CD8-positive, alpha-beta memory T cell (primary cell): ENCODE measurements at places on chromosomes 2 and 18. TPM values are rescaled to one million over a fixed set of nuclear protein-coding genes. Genes with fewer than 3 reads are reported as not detected.

Gene MOGAT1
- total RNA-seq, result not detected

Gene CPO
- total RNA-seq, result not detected

DNA sequence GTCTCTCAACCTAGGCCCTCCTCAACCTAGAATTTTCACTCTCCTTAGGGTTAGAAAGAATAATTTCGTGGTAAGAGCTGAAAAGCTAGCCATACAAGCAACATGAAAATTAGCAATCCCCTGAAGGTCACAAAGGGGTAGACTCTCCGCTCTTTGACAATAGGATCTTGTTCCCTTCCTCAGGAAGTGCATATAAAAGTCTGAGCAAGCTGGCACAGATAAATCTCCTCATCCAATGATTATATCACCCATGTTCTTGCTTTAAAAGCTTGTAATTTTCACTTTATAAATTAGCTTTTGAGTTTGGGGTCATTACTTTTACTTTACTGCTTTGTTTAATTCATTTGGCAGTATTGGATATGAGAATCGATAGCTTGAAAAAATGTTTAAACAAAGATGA, 852.3 kb upstream of the CRIM1 start:
- H3K27ac ChIP-seq, result no peak overlapping the region
- no peak for DNase-seq
- no peaks in the 10 kb centered on the region for H3K4me1 ChIP-seq
- H3K36me3 ChIP-seq, result no peaks in the 10 kb centered on the region
- H3K27me3 ChIP-seq, result no peaks in the 10 kb centered on the region
- no peak overlapping the region for H3K4me3 ChIP-seq

- H3K27me3 ChIP-seq, result no peaks in the 10 kb centered on the region
- no peak overlapping the region for H3K4me3 ChIP-seq
- H3K27ac ChIP-seq, result no peak overlapping the region
These were observed 98.2 kb upstream of the SMAD2 start for GRCh38 chr18:48028696-48029095.

DNA sequence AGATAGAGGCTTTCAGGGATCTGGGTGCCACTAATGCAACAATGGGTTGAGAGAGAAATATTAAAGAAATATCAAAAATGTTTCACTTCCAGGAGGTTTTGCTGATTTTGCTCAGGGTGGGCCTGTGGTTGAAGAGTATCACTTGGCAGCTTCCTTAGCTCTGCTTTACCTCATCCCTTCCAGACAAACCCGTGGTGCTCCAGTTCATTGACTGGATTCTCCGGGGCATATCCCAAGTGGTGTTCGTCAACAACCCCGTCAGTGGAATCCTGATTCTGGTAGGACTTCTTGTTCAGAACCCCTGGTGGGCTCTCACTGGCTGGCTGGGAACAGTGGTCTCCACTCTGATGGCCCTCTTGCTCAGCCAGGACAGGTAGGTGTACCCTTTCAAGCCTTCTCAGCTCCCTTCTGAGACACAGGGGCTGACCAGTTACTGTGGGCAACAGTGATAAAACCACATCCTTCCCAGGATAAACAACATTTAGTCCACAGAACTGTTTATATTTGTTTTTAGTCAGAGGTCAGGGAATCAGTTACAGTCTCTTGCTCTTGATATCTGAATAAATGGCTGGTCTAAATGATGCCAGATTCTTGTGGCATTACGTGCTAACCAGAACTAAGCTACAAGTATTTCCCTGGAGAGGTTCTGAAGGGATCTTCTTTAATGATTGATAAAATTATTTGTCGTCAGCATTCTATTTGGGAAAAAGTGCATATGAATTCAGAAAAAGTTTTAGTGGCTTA, 7.0 kb downstream of the SLC14A1 start:
- no peak for DNase-seq
- H3K27me3 ChIP-seq, result no peaks in the 10 kb centered on the region
- no peak overlapping the region for H3K4me3 ChIP-seq
- no peak overlapping the region for H3K27ac ChIP-seq

Gene MAP3K19
- total RNA-seq, result not detected

DNA sequence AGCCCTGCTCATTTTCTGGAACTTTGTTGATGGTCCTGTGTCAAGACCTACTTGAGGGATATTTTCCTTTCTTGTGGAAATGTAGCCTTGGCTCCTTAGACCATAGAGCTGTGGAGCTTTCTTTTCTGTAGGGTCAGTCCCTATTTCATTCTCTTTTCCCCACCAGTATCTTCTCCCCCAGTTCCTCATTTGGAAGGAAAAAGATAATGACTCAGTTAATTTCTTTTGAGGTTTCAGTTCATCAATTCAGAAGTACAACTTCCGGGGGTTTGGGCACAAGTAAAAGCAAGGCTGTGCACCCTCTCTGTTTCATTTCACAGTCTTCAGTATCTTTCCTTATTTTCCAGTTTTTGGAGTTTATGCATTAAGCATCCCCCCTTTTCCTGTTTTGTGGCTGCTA, 70.7 kb downstream of the CDC42EP3 start:
- peaks cover 39% of the 10 kb centered on the region for H3K4me1 ChIP-seq
- H3K36me3 ChIP-seq, result peaks cover 12% of the 10 kb centered on the region
- peak overlapping the region; percentile 19 for H3K4me3 ChIP-seq
- DNase-seq, result no peak
- peak overlapping the region; percentile 92 for H3K27ac ChIP-seq

GRCh38 chr2:65128297-65129190, 1.4 kb downstream of the RAB1A start:
- H3K27ac ChIP-seq, result peak overlapping the region; percentile 89
- no peaks in the 10 kb centered on the region for H3K36me3 ChIP-seq
- H3K27me3 ChIP-seq, result no peaks in the 10 kb centered on the region
- peaks cover 43% of the 10 kb centered on the region for H3K4me1 ChIP-seq
- H3K4me3 ChIP-seq, result peak overlapping the region; percentile 81
- DNase-seq, result no peak

- no peak overlapping the region for H3K27ac ChIP-seq
- no peaks in the 10 kb centered on the region for H3K27me3 ChIP-seq
- DNase-seq, result no peak
- H3K4me3 ChIP-seq, result no peak overlapping the region
- no peaks in the 10 kb centered on the region for H3K36me3 ChIP-seq
These were observed 60.5 kb downstream of the HK2 start for GRCh38 chr2:74894272-74894981.

Gene LHCGR
- total RNA-seq, result not detected

- no peak overlapping the region for H3K4me3 ChIP-seq
- DNase-seq, result no peak
- no peaks in the 10 kb centered on the region for H3K4me1 ChIP-seq
- no peaks in the 10 kb centered on the region for H3K27me3 ChIP-seq
These were observed 16.6 kb downstream of the KCTD1 start for GRCh38 chr18:26531605-26532298.
